GM12891 (cell line): ENCODE measurements at places on chromosomes 3 and 15.

DNA sequence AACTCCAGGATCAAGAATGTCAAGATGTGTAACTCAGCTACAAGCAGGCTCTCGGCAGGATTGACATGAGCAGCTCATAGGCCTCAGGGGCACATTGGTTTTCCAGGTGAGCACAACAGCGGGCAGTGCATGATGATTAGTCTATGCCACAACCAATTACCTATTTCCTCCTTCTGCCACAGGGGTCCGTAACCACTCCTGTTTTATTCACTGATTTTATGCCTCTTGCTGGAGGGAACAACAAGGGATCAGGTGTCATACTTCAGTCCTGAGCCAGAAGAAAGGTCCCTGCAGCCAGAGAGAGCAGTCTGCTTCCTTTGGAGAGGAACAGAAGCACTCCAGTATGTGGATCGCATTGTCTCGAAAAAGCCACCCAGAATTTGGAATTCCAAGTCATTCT lies 35.1 kb upstream of the PTPRG start:
- DNase-seq = no peak

- DNase-seq = no peak
Measured at GRCh38 chr3:13951184-13951583, 71.3 kb upstream of the WNT7A start.

- DNase-seq = no peak
Measured at GRCh38 chr3:26964836-26965235, 342.3 kb downstream of the LRRC3B start.

DNA sequence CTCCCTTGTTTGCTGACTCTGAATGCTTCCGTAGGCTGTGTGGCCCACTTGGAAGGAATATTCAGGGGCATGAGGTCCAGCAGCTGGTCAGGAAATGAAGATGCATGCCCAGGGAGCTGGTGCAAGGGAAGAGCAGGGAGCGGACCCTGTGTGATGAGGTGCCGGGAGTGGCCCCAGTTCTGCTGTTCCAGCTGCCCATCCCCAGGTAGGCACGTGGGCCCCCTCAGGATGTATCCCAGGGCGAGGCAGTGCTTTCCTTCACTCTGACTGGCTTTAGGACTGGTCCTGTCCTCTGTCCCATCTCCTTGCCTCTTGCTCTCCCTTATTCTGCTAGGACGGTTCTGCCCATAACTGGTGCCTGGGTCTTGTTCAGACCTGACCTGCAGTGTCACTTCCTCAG lies 1.1 kb upstream of the FAM3D start:
- DNase-seq = no peak

DNA sequence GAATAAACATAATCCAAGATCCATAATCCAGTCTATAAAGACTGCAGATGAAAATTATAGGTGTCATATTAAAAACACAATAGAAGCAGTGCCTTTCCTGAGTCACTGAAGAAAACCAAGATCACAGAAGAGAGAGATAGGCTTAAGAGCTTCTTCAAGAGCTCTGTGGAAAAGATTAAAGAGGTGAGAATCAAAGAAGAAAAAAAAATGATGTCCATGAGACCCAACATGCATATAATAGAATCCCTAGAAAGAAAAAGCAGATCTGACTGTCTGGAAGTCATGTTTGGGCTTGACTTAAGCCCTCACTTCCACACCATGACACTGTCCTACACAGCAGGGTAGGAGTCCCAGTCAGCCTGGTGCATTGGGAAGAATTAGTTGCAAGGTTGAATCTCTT lies 205.6 kb upstream of the PROK2 start:
- no peak for DNase-seq

GRCh38 chr3:136184703-136185102 lies 11.4 kb downstream of the MSL2 start:
- DNase-seq = no peak

DNA sequence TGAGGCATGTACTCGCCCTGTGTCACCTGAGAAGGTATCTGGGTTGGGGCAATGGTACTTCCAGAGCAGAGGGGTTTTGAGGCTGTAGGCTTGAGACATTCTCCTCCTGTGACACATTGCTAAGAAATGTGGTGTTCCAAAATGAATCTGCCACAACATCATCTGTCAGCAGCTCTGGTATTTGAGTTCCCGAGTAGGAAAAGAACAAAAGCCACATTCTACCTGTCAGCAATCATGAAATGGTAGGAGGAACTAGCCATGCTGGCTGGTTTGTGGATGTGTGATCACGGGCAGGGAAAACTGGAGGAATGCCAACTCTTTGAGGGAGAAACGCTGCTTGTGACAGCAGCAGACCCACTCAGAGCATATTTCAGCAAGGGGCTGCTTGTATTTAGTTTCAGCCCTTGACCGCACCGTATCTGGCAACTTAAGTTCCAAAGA lies 579.4 kb upstream of the TBL1XR1 start:
- DNase-seq = no peak

- DNase-seq = no peak
Measured at GRCh38 chr3:191137708-191138107, 61.3 kb upstream of the OSTN start.

DNA sequence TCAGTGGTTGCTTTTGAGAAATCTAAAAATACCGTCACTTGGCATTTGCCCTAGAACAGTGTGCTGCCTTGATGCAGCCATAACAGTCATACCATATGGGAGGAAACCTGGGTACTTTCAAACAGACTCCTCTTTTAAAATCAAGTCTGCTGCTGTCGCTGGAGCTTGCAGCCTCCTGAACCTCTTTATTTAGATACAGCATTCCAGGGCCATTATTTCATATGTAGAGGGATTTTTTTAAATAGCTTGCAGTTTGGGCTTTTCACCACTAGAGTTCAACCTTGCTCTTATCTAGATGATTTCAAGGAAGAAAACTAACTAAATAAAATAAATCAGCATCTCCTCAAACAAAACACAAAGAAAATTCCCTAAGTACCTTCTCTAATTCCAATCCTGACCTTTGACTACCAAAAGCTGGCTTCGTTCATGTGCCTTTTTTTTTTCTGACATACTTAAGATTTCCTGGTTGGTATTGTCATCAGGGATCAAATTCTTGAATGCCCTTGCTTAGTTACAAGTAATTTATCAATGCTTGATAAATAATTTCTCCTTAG lies 111.6 kb downstream of the KBTBD8 start:
- DNase-seq = no peak

DNA sequence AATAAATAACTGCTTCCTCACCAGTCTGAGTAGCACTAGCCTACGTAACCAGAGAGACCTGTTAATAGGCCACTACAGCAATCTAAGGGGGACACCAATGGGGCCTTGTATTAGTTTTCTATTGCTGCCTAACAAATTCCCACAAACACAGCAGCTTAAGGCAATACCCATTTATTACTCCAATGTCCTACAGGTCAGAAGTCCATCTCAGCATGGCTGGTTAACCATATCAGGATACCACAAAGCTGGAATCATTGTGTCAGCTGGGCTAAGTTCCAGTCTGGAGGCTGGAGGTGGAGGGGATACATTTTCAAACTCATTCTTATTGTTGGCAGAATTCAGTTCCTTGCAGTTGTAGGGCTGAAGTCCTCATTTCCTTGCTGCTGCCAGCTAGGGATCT lies 331.9 kb downstream of the ULK4 start:
- DNase-seq = no peak

- no peak for DNase-seq
Measured at GRCh38 chr15:34070003-34070402, 31.0 kb upstream of the AVEN start.

DNA sequence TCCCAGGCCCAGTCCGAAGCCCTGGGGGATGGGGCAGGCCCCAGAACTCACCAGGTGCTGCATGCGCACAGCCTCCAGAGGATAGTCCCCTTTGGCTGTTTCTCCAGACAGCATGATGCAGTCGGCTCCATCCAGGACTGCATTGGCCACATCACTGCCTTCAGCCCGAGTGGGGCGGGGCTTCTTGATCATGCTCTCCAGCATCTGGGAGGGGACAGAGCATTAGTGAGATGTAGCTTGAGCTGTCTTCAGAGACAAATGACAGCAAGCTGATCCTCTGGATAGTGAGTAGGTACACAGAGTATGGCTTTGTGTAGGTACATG lies 9.1 kb upstream of the GRAMD2A start:
- no peak for DNase-seq

GRCh38 chr15:55823191-55823670 lies 80.3 kb upstream of the PRTG start:
- DNase-seq = no peak

GRCh38 chr15:83475551-83475950 lies 28.4 kb downstream of the SH3GL3 start:
- DNase-seq = no peak

GRCh38 chr3:128521715-128522114 lies 28.7 kb upstream of the GATA2 start:
- no peak for DNase-seq

GRCh38 chr15:29274946-29275345 lies 5.3 kb upstream of the NSMCE3 start:
- DNase-seq = no peak

GRCh38 chr3:188720636-188721035 lies 451.1 kb upstream of the TPRG1 start:
- no peak for DNase-seq

GRCh38 chr3:54846119-54846518 lies 81.7 kb downstream of the LRTM1 start:
- DNase-seq = no peak

DNA sequence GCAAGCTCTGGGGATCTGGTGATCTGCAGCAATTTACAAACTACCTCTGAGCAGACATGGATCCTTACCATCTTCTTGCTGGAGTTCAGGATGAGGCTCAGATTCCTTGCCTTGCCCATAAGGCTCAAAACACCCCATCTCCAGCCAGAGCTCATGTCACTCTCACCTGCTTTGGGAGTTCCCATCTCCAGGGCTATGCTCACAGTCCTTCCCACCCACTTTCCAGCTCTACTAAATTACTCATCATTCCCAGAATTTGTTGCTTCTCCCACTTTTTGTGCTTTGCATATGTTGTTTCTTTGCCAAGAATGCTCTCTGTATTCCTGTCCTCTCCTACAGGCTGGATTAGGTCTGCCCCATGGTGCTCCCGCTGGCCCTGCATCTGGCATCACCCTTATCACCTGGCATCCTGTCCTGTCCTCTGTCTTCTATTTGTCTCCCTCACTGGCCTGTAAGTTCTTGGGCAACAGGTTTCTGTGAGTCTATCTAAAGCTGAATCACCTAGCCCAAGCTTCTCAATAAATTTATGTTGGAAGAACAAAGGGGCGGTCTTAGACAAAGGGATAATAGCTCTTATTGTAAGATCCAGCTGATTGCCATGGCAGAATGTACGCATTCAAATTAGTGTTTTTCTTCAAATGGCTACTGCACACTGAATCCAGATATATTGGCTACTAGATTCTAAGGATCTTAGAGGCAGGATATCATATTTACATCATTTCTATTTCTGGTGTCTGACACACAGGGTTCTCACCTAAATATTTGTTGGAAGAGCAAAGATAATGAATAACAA lies 179.2 kb downstream of the CLSTN2 start:
- no peak for DNase-seq

- DNase-seq = no peak
Measured at GRCh38 chr3:48552111-48552951, 4.3 kb downstream of the PFKFB4 start.

GRCh38 chr15:41572866-41573265 lies 13.9 kb downstream of the TYRO3 start:
- DNase-seq = no peak

GRCh38 chr15:41790756-41791546 lies 16.7 kb downstream of the MAPKBP1 start:
- no peak for DNase-seq

GRCh38 chr3:152225201-152225600 lies 43.5 kb upstream of the MBNL1 start:
- DNase-seq = no peak

GRCh38 chr3:10336761-10337160 lies 15.8 kb upstream of the SEC13 start:
- no peak for DNase-seq

GRCh38 chr15:93331545-93332167 lies 242.6 kb upstream of the RGMA start:
- no peak for DNase-seq

DNA sequence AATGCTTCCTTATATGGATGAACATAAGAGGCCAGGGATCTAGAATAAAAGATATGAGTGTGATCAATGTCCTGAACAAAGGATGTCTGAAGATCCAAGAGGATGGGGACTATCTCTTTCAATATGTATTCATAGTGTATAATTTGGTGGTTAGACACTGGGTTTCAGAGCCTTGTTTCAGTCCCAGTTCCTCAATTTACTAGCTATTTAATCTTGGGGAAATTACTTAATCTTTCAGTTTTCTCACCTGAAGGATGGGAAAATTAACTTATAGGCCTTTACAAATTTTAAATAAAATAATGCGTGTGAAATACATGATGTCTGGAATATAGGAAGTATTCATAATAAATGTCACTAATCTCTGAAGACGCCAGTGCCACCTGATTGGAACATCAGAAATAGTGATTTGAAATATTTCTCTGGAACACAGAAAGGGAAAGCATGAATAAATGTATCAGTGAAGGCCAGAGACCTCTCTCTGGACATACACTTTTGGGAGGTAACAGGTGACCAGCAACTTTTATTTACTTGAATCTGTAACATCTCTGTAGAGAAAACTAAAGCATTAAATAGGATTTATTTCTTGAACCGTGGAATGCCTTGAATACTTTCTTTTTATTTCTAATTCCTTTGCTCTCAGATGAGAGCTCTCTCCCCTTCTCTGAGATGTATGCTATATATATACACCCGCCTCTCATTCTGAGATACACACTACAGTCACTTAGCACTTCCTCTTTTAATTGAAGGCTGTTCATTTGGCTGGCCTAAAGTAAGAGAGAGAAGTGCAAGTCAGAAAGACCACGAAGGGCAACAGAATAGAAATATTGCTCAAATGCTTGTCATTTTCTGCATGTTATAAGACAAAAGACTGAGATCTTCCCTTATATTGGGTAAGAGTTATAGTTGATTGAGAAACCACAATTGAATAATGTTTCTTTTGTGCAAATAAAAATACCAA lies 407.1 kb downstream of the LSAMP start:
- DNase-seq = peak; percentile 27

DNA sequence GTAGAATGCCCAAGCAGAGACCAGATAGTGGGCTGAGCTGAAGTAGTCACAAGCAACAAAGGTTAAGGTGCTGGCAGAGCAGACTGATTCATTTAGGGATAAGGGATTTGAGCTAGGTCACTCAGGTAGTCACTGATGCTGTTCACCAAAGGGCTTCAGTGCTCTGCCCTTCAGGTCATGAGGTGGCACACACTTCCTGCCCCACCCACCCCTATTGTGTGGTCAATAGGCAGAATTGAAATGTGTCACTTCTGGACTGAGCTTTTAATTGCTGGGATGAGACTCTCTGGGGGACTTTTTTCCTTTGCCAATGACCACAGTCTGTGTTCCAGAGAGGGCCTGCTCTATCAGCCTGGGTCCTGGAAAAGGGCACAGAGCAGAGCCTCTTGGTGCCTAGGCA lies 2.9 kb upstream of the DIS3L start:
- DNase-seq = no peak
